ENCODE measurements at places on chromosomes 3 and 15. TPM values are rescaled to one million over a fixed set of nuclear protein-coding genes. Genes with fewer than 3 reads are reported as not detected.

The OXTR gene
- total RNA-seq: 7.8 TPM

The CRABP1 gene
- 127 TPM for total RNA-seq

The TGM4 gene
- not detected for total RNA-seq

The DZIP1L gene
- total RNA-seq: 11.4 TPM

The GCNT3 gene
- total RNA-seq: not detected

DNA sequence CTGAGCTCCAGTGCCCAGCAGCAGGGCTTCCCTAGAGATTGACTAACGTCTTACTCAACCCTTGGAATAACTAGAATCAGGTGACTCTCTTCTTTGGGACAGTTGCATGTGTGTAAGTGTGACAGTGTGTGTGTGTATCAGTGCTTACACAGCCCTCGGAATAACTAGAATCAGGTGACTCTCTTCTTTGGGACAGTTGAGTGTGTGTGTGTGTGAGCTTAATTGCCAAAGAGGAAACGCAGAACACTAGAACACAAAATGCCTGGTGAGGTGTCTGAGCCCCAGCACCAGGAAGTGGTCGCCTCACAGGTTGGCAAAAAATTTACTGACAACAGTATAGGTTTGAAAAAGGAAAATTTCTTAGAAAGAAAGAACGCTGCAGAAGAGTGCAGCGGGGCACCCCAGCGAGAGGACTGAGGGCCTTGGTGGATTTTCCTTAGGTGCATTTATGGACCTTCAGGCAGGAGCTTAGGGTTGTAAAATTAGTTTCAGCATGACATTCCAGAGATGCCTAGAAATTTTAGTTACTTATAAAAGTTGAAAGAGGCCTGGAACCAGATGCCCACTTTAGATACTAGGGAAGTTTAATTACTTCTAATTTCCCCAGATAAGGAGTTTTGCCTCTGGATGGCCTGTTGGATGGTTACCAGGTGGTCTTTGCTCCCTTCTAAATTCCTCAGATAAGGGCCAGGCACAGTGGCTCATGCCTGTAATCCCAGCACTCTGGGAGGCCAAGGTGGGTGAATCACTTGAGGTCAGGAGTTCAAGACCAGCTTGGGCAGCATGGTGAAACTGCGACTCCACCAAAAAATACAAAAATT lies 3.7 kb upstream of the WDR82 start:
- DNase-seq: no peak

GRCh38 chr3:15973414-15973813 lies 175.6 kb upstream of the ANKRD28 start:
- no peak for DNase-seq

- peak; percentile 57 for DNase-seq
Measured at GRCh38 chr3:173371848-173372487, 25.6 kb upstream of the NLGN1 start.

GRCh38 chr3:87206070-87206469 lies 21.0 kb upstream of the CHMP2B start:
- DNase-seq: no peak

DNA sequence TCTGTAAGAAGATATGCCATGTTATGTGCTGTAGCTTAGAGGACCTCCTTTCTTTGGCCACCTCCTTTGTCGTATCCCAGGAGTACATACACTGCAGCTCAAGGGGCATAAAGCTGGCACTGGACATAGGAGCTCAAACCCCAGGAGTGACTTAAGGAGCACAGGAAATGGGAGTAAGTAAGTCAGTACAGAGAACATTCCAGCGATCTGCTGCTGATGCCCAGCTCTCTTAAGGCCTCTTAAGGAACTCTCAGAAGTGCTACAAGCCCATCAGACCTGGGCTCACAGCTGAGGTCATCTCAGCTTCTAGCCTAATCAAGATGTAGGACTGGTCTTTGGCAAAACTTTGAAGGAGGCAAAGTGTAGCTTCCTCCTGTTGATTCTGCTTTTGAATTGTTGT lies 21.6 kb upstream of the ACTL6A start:
- DNase-seq: no peak

GRCh38 chr3:120429921-120430361 lies 20.9 kb downstream of the FSTL1 start:
- no peak for DNase-seq

All from GM23338 (cell line).